Cortex of kidney (tissue), 1 donor: ENCODE measurements at places on chromosomes 5 and 9.

DNA sequence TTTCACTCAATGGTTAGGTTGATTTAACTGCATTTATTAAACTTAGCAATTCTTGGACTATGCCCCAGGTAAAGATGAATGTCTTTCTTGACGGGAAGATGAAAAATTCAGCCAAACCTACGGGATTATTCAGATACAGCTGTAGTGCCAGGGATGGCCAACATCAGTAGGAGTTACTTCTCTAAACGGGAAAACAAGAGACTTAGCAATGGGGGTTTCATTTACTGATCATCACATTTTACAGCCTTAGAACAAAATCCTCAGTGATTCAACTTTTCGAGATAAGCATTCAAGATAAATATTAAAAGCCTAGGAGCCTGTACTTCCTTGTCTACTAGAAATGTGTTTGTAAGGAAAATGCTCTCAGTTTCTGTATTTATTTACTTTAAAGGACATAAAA lies 46.1 kb downstream of the S1PR3 start:
- no peak for DNase-seq

GRCh38 chr9:14306672-14307660 lies 7.0 kb downstream of the NFIB start:
- DNase-seq = no peak

GRCh38 chr5:180541710-180542109 lies 47.5 kb downstream of the CNOT6 start:
- DNase-seq = no peak

GRCh38 chr9:134728801-134729495 lies 87.3 kb downstream of the COL5A1 start:
- DNase-seq = no peak

DNA sequence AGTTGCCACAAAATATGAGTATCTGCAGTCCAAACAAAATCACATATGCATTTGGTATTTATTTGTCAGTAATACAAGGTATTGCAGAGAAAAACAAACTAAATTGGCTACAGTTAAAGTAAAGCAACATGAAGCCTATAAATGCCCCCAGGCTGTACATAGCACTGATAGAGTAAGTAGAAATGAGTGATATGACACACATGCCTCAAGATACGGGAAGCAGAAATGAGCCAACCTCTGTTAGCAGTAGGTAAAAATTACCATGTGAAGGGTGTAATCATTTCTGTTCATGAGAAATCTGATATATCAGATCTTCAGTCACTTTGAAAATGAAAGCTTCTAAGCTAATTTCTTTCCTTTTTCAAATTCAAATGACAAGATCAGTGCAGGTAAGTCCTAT lies 131.1 kb downstream of the CHSY3 start:
- no peak for DNase-seq

GRCh38 chr9:98120476-98120875 lies 1.5 kb upstream of the TRIM14 start:
- DNase-seq = no peak

DNA sequence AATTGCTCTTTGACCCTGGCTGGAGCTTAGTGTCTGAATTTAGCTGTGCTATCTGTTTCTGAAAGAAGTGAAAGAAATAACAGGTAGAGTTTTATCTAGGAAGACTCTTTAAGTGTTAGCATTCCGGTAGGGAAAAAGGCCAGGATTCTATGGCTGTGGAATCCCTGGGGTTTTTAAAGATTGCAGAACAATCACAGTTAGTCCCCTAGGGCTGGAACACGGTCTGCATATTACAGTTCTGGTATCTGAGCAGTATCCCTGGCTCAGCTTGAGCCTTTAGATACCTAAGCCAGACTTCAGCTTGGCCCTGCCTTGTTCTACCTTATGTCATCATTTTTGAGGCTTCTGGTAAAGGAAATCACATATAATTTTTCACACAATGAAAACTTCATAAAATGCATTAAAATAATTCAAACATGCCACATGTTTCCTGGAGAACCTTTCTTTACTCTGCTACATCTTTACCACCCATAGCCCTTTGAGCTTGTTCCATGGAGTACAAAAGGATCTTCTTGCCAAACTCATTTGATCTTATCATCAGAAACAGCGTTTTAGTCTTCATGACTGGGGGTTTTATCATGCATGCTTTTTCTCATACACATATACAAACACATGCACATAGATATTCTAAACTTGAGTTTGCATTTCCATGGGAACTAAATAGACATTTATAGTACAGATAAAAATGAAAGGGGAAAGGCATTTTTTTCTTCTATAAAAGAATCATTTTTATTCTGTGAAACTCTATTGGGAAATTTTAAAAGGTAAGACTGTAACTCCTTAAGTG lies 410.8 kb downstream of the CETN3 start:
- DNase-seq = no peak

DNA sequence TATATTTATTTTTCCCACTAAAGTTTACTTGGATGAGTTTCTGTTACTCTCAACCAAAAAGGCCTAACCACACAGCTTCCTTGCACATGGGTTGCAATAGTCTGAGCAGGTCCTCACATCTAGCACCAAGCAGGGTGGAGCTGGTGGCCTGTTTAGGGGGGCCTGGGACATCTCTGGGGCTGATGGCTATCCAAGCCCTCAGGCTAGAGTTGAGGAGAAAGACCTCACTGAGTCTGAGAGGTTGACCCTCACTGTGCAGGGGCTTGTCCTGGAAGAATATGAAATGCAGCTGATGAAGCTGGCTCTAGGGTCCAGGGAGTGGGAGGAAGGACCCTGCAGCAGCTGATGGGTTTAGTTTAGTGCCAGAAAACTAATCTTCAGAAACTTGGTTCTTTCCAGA lies 217.1 kb upstream of the MVB12B start:
- DNase-seq = no peak
